ENCODE measurements at places on chromosomes 5 and 9. TPM values are rescaled to one million over a fixed set of nuclear protein-coding genes. Genes with fewer than 3 reads are reported as not detected.

IL4 gene
- not detected for total RNA-seq

- H3K4me3 ChIP-seq, result no peak overlapping the region
- H3K4me1 ChIP-seq, result no peaks in the 10 kb centered on the region
- H3K36me3 ChIP-seq, result no peaks in the 10 kb centered on the region
- no peak for DNase-seq
- no peak overlapping the region for H3K27ac ChIP-seq
Observed at GRCh38 chr5:33415811-33416354, 24.9 kb upstream of the TARS1 start.

DNA sequence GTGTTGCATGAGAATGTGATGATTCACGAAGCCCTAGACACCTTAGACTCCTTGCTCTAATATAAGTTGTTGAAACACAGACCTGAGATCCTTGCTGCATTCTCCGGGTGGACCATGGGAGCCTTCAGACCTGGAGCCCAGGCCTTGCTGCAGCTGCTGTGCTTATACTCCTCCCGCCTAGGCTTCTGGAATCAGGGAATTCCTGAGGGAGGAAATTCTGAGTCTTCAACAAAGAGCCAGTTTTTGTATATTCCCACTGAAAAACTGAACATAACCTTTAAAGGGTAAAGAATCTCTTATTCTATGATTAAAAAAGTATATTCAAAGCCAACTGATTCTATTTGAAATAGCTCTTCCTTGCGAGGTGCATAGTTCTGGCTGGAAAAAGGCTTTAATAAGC is 245.1 kb upstream of the ELAVL2 start:
- no peaks in the 10 kb centered on the region for H3K36me3 ChIP-seq
- no peaks in the 10 kb centered on the region for H3K4me1 ChIP-seq
- H3K27me3 ChIP-seq, result no peaks in the 10 kb centered on the region
- no peak overlapping the region for H3K4me3 ChIP-seq
- no peak for DNase-seq

- no peak overlapping the region for H3K27ac ChIP-seq
- no peaks in the 10 kb centered on the region for H3K36me3 ChIP-seq
- H3K4me1 ChIP-seq, result no peaks in the 10 kb centered on the region
Observed at GRCh38 chr5:145450286-145450885, 384.8 kb downstream of the PRELID2 start.

DNA sequence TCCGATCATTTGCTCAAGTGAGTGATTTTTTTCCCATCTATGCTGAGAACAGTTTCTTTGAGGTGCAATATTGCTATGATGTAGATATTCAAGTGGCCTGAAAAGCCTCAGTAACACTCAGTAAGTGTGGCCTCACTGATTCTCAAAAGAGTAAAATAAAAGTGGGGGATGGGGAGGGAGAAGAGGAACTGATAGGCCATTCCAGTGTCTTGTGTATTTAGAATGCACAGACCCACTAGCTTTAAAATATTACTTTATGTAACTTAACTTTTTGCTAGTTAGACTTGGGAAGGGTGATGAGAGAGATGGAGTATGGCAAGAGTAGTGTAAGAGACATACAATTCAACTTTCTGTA is 79.5 kb upstream of the ZNF608 start:
- H3K4me3 ChIP-seq, result no peak overlapping the region
- H3K4me1 ChIP-seq, result no peaks in the 10 kb centered on the region
- DNase-seq, result no peak
- no peak overlapping the region for H3K27ac ChIP-seq

DNA sequence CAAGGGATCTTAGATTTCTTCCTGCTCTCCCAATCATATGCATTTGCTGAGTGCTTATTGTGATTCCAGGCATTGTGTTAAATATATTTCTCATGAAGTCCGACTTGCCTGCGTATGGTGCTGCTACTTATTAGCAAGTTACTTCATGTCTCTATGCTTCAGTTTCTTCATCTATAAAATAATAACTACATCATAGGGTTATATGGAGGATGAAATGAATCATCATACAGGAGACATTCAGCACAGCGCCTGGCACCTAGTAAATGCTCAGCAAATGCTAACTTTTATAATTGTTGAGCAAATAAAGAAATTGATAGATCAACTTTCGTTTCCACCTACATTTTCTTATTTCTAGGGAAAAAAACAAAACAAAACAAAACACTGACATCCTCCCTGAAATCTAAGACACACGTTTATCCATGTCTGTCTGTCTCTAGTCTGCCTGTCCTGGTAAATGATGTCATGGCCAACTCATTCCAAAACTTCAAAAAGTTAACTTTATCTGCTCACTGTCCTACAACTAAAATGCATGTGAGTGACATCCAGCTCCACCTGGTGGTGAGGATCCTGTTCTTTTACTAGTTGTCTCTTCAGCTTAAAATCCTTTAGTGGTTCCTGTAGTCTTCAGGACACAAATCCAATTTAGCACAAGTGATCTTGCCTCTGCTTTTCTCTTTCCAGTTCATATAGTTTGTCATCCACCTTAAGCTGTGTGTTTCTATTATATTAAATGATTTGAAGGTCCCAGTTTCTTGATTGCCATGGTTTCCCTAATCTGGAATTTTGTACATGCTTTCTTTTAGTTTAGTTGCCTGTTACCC is 27.7 kb downstream of the PPP3R2 start:
- no peak overlapping the region for H3K4me3 ChIP-seq
- H3K4me1 ChIP-seq, result peaks cover 25% of the 10 kb centered on the region
- DNase-seq, result peak; percentile 53
- H3K27me3 ChIP-seq, result no peaks in the 10 kb centered on the region
- H3K27ac ChIP-seq, result no peak overlapping the region

DNA sequence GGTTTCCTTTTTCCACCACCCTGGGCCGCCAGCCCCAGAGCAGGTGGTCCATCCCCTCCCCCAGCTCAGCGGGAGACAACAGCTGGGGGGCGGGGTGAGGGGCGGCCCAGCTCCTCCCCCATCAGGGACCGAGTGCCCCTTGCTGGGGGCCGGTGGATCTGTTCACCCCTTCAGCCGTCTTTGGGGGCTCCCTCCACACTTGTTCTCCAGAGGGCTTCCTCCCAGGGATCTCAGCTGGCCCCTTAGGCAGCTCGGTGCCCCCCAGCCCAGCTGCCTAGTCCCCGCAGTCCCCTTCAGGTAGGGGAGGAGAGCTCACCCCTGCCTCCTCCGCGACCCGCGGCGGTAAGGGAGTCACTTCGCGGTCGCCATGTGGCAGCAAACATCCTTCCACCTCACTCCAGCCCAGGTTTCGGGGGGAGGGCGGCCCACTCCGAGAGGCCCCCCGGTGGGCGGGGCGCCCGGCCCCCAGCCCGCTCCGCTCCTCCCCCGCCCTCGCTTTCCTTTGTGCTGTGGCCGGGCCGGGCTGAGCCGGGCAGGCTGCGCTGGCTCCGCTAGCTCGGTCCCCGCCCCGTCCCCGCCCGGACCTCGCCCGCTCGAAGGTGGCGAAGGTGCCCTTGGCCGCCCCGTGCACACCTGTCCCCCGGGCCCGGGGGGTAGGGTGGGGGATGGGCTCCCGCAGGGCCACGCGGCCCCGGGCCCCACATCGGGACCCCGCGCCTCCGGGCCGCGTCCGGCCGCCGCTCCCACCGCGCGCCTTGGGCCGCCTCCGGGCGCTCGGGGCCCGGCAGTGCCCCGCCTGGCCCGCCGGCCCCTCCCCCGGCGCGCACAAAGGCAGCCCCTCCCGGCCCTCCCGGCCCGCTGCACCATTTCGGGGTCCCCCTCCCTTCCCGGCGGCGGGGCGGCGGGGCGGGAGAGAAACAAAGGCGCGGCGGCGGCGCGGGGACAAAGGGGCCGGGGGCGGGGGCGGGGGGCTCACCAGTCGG is 683 bp downstream of the DBN1 start:
- no peaks in the 10 kb centered on the region for H3K36me3 ChIP-seq
- no peak overlapping the region for H3K27ac ChIP-seq
- peaks cover 31% of the 10 kb centered on the region for H3K4me1 ChIP-seq
- H3K4me3 ChIP-seq, result peak overlapping the region; percentile 45
- no peak for DNase-seq

DNA sequence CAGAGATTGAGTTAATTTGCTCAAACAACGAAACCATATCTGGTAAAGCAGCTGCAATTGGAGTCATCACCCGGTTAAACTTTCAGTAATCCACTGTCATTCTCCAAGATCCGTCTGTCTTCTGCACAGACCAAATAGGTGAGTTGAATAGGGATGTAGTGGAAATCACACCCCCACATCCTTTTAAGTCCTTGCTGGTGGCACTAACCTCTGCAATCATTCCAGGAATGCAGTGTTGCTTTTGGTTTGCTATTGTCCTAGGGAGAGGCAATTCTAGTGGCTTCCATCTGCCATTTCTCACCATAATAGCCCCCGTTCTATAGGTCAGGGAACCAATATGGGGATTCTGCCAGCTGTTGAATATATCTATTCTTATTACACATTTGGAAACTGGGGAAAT is 14.6 kb upstream of the BTF3 start:
- H3K27me3 ChIP-seq, result peaks cover 10% of the 10 kb centered on the region
- H3K36me3 ChIP-seq, result no peaks in the 10 kb centered on the region
- no peak overlapping the region for H3K27ac ChIP-seq
- H3K4me1 ChIP-seq, result no peaks in the 10 kb centered on the region
- H3K4me3 ChIP-seq, result no peak overlapping the region
